ENCODE measurements at places on chromosomes 4 and X. TPM values are rescaled to one million over a fixed set of nuclear protein-coding genes. Genes with fewer than 3 reads are reported as not detected.

GRCh38 chrX:70134116-70134477, 850 bp downstream of the IGBP1 start:
- DNase-seq: no peak

DNA sequence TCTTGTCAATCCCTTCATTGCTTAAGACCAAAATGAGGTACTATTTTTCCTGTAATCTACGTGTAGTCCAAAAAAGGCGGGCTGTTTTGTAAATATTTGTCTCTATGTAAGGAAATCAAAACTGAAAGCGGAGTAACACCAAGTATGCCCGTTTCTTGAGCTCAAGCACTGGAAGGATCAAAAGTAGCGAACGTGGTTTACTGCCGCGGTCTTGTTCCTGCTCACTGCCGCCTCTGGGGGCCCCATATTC, 71.5 kb downstream of the AFF1 start:
- DNase-seq: peak; percentile 94

DNA sequence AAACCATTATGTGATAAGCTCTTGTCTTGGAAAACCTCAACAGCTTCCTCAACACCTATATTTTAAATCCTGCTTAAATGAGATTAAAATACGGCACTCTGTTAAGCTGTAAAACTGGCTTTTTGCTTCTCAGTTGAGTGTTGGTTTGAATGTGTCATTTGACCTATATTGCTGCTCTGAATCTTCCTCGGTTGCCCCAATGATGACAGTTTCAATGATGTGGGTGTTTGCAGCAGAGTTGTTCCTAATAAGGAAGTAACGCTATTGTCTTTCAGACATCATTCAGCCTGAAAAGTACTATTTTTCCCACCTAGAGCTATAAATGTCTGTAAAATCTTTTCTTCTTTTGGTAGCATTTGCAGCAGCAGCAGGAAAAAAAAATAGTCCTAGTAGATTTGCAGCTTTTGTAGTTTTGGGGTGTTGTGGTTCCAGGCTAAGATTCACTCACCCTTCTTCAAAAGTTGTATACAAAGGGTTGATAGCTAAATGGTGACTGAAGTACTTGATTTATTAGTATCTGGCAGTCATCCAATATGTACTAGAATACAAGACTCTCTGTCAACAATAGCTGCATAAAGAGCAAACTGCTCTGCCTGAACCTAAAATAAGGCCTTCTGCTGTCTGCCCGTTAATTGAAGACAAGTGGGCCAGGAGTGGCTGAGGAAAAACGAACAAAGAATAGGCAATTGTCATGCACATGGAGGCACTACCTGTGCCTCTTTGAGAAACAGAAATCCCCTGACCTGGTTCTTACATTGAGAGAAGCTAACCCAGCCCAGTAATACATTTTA, 333.1 kb downstream of the IL1RAPL1 start:
- DNase-seq: peak; percentile 0

DNA sequence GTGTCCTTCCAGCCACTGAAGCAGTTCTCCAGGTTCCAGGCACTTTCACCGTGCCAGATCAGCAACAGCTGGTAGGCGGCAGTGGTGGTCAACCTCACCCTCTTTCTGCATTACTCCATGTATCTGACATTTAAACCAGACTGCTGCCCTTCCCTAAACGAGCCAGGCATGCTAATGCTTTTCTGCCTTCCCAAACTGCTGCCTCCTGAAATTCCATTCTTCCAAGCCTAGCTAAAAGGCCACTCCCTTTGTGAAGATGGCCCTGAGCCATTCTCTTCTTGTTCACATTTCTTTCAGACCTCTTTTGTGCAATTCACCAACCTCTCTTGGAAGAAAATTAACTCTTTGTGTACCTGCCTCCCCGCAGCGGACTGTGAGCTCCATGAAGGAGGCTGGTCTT, 73.7 kb downstream of the CHST7 start:
- DNase-seq: no peak

DNA sequence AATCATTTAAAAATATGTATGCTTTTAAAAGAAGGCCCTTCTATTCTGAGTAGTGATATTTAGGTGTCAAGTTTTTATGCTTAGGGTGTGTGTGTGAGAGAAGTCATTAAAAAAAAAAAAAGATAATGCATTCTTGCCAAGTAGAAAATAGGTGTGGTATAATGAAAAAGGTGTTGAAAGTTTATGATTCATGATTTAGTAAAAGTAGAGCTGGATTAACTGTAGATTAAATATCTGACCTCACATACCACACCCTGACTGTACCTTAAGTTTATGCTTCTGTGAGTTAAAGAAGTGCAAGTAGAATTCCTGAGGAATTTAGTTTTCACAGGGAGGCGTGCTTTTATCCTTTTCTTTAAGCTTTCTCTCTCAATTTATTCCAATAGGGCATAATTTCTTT, 71.1 kb downstream of the BMPR1B start:
- DNase-seq: no peak

DNA sequence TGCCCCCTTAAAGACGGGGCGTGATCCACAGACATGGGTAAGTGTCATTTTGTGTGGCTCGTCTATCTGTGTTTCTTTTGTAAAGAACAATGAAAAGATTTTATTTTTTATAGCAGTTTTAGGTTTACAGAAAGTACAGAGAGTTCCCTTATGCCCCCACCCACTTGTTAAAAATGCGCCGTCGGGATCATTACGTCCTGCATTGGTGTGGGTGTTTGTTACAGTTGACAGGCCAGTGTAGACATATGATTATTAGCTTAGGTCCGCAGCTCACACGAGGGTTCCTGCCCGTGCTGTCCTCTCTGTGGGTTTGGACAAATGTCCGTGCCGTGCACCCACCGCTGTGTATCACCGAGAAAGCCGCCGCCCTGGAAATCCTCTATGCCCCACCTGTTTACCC, 50.5 kb downstream of the RGS12 start:
- DNase-seq: no peak

GRCh38 chr4:61485056-61485455, 284.9 kb downstream of the ADGRL3 start:
- no peak for DNase-seq

- DNase-seq: peak; percentile 19
Observed at GRCh38 chr4:125486351-125486750, 171.6 kb downstream of the FAT4 start.

- DNase-seq: no peak
Observed at GRCh38 chr4:108314900-108315589, 146.3 kb upstream of the LEF1 start.

- peak; percentile 81 for DNase-seq
Observed at GRCh38 chr4:4792466-4792865, 67.0 kb upstream of the MSX1 start.

GRCh38 chr4:40334591-40335524, at the start of gene CHRNA9:
CHRNA9 (plus strand) TSS chr4:40335333; CDS start chr4:40335468, 135 bp downstream.
- DNase-seq: no peak

- no peak for DNase-seq
Observed at GRCh38 chr4:122785099-122785498, 41.5 kb upstream of the FGF2 start.

DNA sequence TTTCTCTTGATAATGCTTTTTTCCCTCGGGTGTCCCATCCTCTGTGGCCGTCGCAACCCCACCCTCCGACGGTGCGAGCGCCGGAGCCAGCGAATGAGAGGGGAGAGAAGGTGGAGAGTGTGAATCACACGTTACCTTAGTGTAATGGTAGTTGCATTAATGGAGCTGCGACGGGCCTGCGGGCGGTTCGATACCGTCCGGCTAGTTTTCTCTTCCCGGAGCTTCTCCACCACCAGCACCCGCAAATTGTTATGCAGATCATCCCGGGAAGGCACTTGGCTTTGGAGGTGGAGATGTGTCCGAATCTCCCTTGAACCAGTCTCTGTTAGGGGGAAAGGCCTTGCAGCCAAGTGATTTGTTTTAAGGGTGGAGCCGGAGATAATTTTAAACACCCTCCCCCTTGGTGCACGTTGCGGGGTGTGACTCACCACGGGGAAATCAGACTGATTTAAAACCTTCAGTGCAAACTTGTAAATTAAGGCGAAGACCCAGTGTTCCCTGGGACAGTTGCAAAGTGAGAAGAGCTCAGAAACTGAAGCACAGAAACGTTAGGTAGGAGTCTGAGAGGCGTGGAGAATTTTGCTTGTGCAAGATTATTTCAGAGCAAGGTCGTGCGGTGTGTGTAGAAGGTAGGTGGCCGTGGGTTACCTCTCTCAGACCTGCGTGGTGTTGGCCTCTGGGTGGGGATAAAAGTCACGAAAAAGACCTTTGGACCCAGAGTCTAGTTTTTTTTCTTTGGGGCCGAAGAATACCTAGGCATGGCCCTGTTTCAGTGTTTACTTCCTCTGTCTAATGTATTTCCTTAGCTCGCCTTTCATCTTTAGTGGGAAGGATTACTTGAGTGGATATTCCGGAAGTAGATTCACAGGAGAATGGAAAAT, 1.3 kb downstream of the AFF1 start:
- no peak for DNase-seq

DNA sequence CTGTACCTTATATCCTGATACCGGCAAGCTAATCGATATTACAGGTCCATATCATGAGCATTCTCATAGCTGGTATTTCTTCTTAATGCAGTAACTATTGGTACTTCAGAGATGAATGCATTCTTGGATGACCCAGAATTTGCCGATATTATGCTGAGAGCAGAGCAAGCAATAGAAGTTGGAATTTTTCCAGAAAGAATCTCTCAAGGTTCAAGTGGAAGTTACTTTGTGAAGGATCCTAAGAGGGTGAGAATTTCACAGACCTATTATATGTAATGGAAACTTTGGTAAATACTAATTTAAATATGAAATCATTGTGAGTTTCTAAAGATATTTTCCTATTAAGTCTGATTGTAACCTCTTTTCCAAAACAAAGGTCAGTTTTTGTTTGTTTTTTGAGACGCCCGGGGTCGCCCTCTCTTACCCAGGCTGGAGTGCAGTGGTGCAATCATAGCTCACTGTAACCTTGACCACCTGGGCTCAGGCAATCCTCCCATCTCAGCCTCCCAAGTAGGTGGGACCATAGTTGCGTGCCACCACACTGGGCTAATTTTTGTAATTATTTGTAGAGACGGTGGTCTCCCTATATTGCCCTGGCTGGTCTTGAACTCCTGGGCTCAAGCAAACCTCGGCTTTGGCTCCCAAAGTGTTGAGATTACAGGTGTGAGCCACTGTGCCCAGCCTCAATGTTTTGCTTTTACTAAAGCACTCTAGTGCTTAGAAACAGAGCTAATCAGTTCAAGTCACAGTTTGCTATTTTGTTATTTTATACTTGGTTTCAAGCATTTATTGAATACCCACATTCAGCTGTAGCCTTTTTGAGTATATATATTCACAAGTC, 18.6 kb downstream of the PI4K2B start:
- no peak for DNase-seq

DNA sequence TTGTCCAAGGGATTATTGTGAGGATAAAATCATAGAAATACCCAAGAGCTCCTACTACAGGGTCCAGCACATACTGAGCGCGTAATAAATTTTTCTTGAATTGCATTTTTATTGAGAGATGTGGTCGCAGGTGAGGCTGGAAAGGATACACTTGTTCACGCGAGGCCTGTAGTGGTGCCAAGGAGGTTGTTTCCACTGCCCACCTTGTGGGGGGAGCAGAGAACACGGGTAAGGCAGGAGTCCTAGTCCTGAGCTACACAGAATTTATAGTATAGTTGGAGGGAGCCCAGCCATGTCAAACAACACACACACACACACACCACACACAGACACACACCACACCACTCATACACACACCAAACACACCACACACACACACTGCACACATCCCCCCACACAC, 31.8 kb upstream of the CYP4V2 start:
- no peak for DNase-seq

- no peak for DNase-seq
Observed at GRCh38 chr4:106869551-106869950, 166.6 kb downstream of the DKK2 start.

GRCh38 chr4:34432706-34433105, 1811.6 kb downstream of the ARAP2 start:
- no peak for DNase-seq

DNA sequence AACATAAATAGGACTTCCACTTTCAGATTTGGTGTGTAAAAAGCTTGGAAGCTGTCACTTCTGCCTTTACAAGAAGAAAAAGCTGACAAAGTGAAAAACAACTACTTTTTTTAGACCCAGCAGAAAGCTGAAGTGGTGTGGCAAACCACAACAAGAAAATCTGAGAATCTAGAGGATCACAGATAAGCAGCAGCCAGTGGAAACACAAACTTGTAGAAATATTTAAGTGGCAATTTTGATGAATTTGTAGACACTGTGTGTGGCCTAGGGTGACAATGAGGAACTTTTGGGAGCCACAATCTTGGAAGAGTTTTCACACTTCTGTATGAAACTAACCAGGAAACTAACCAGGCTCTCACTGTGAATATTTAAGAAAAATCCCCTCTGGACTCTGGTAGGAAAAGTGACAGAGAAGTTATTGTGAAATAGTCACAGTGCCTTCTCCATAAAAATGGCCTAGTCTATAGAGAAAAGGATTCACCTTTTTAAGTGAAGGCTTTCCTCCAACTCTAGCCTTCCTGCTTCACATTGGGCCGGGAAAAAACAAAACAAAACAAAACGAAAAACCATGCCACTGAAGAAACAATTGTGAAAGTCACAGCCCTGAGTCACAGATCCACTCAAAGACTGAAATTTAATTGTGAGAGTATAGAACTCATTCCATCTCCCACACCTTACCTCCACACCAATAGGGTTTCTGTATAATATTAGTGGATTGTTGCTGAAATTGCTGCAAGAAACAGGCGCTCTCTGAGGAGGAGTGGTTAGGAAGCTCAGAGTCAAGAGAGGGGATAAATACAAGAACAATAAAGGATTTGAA, 26.7 kb upstream of the GUCY1A1 start:
- no peak for DNase-seq

Gene CD38
- total RNA-seq: 0.39 TPM

Gene CLDN2
- 0.10 TPM for total RNA-seq

Gene CXCL3
- 0.49 TPM for total RNA-seq

Gene RASL11B
- total RNA-seq: 21.5 TPM

Gene FGB
- total RNA-seq: not detected

Gene FGF16
- 0.49 TPM for total RNA-seq

Gene SMIM31
- not detected for total RNA-seq

Gene CORIN
- total RNA-seq: 11.8 TPM

Gene TMEM31
- total RNA-seq: not detected

Gene PIR
- total RNA-seq: 4.6 TPM

Gene PLAC8
- 10.5 TPM for total RNA-seq

Gene OTC
- total RNA-seq: not detected

Measured in skin of body (tissue), 3 donors.